A673 (cell line): ENCODE measurements at places on chromosomes 4 and X. TPM values are rescaled to one million over a fixed set of nuclear protein-coding genes. Genes with fewer than 3 reads are reported as not detected.

DNA sequence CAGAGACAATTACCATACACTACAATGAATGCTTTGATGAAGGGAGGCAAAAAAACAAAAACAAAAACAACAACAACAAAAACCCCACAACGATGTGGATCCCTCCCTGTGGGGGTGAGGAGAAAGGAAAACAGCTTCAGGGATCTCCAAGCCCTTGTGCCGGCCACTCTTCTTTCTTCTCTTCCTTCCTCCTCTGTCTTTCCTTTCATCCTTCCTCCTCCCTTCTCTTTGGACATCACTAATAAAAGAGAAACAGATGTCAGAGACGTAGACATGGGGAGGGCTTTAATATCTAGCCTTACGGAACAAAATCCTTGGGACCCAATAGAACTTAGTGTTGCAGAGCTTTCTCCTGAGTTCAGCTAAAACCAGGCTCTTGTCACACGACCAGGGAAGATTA lies 18.8 kb upstream of the STX18 start:
- no peak for DNase-seq

DNA sequence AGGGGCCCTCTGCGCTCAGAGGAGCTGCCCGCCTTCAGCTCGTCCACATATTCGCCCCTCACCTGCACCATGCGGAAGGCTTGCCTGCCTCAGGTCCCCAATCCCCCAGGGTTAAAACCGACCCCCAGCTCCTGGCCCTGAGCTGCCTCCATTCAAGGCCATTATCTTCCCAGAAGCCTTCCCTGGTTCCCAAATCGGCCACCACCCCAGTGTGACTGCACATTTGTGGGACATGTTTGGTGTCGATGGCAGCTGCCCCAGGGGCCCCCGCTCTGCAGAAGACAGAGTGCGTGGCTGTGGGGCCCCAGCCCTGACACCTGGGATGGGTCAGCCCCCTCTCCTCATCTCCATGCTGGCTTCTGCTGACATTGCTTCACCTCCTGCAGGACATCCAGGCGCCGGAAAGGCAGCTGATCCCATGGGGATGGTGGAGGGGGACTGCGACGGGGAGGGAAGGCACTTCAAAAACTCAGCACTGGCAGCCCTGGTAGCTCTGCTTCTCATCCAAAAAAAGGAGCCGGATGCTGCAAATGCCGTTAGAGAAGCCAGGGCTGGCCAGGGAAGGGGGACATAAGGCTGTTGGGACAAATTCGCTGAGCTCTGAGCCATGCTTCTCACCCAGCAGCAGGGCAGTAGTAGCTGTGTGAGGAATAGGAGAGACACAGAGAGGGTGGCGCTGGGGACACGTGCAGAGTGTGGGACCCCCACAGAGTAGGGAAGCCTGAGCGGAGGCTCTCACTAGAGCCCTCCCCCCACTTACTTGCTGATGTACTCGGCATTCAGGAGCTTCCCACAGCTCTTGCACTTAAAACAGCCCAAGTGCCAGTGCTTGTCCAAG lies 78.5 kb downstream of the ABLIM2 start:
- DNase-seq: peak; percentile 57

DNA sequence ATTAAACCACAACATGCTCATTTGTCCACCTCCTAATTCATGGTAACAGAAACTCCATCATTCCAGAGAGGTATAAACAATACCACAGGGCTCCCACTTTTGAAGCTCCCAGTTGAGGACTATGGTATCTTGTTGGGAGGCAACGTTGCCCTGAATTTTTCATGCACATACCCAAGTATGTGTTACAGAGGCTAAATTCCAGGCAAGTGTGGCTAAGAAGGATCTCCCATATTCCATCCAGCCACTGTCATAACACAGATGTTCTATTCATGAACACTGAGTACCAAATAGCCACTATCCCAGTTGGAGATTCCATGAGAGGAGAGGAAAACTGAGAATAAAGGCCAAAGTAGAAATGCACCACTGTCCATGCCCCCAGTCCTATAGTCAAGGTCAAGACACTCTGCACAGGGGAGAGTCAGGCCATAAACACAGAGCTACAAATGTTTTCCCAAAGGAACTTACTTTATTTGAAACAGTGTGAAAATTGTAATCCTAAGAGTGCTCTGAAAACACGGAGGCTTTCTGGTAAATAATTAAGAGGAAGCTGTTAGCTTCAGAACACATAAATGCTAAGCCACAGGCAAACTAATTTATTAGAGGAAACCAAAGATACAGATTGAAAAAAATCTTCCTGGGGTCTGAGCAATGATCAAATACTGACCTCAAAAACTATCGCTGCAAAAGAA lies 42.4 kb upstream of the TMPRSS11B start:
- no peak for DNase-seq

DNA sequence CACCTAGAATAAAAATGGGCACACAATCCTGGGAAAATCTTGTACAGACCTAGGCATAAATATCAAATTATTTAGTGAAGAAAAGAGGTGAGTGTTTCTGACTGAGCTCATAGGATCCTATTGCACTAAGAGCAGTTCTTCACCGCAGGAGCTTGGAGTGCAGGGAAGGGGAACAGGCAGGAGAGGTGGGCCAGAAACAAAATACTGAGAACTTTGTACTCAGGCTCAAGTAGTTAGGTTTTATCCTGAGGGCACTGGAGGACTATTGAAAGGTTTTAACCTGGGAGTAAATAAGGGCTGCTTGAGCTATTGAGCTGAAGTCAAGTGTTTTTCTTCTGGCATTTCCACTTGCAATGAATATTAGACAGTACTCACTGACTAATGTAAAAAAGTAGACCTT lies 12.2 kb downstream of the EPHA5 start:
- no peak for DNase-seq

DNA sequence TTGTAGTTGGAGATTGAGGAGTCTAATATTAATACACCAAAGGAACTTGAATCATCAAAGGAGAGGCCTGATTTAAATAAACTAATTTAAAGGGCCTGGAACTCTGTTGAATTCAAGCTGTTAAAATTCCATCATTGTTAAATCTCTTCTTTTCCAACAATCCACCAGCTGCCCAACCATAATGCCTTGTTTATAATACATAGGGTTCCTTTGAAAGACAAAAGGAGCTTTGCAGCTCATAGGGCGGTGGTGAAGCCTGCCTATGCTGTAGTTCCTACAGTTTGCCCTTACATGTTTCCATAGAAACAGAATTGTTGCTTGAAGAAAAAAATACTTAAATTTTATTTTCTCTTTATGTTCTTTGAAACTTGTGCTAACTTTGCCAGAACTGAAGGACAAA lies 102.8 kb downstream of the GLUD2 start:
- no peak for DNase-seq

Gene KIAA1210
- not detected in 2 replicates for total RNA-seq

Gene ARHGAP6
- total RNA-seq: 0.15 TPM in 1 of 2 replicates, not detected in the other
